Right atrium auricular region (tissue), 2 donors: ENCODE measurements at places on chromosomes 12 and 14. TPM values are rescaled to one million over a fixed set of nuclear protein-coding genes. Genes with fewer than 3 reads are reported as not detected.

Gene AQP5
- total RNA-seq, result 2.1 TPM

Gene KRT72
- not detected for total RNA-seq

Gene DIO3
- total RNA-seq, result 0.55 TPM

Gene PAX9
- total RNA-seq, result not detected

Gene HOXC9
- not detected for total RNA-seq

Gene NOS1
- 0.67 TPM for total RNA-seq

Gene GPR84
- total RNA-seq, result not detected

Gene SIX6
- total RNA-seq, result not detected

Gene GPR132
- total RNA-seq, result 0.67 TPM

Gene KIF26A
- 5.6 TPM for total RNA-seq

Gene TMTC2
- total RNA-seq, result 2.9 TPM

Gene PLA2G1B
- not detected for total RNA-seq

Gene SIX1
- total RNA-seq, result not detected

Gene PPFIA2
- 0.48 TPM for total RNA-seq

Gene LRRC9
- total RNA-seq, result 0.11 TPM

Gene PRR4
- total RNA-seq, result not detected

Gene NKX2-1
- not detected for total RNA-seq

Gene SLC39A2
- not detected for total RNA-seq

Gene CD163L1
- 0.24 TPM for total RNA-seq

Gene ACSM4
- total RNA-seq, result not detected

Gene TEAD4
- 41.5 TPM for total RNA-seq

Gene KCNC2
- total RNA-seq, result not detected

Gene SYNDIG1L
- total RNA-seq, result 0.12 TPM

Gene TSPAN8
- 2.2 TPM for total RNA-seq

Gene TPCN1
- total RNA-seq, result 57.3 TPM

Gene KLC1
- total RNA-seq, result 201 TPM
